ENCODE measurements at places on chromosomes 2 and 18.

- DNase-seq: no peak
Observed at GRCh38 chr18:33937270-33937816, 287.4 kb downstream of the NOL4 start.

DNA sequence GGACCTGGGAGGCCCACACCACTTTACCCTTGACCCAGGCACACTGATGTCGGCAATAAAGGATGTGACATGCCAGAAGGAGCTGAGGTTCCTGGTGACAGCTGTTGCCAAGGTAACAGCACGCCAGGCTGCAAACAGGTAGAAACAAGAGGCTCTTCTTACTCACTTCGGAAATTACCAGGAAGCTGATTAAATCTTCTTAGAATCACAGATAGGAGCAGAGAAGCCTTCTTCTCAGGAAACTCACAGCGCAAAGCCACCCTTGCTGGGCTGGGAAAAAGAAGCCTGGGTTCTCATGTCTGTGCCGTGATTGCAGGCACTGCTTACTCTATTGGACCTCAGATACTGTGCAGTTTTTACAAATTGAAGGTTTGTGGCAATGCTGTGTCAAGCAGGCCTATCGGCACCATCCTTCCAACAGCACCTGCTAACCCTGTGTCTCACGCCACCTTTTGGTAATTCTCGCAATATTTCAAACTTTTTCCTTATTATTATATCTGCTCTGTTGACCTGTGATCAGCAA, 61.0 kb upstream of the TAF1B start:
- no peak for DNase-seq

DNA sequence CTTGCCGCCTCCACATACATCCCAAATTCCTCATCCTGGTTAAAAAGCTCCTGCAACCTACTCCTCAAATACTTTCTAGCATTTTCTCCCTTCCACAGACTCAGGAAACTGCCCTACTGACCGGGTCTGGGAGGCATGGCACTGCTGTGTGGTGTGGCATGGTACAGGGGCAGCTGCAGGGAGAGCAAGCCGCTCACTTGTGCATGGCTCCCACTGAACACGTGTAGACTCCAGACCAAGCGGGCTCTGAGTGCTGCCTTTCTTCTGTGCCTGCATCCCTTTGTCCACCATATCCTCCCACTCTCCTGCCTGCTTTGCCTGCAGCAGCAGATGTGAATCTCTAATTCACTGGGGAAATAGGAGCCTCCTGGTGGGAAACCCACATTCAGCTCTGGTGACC, 72.2 kb downstream of the CCDC93 start:
- DNase-seq: no peak

GRCh38 chr2:191257934-191258333, 12.7 kb downstream of the MYO1B start:
- no peak for DNase-seq

DNA sequence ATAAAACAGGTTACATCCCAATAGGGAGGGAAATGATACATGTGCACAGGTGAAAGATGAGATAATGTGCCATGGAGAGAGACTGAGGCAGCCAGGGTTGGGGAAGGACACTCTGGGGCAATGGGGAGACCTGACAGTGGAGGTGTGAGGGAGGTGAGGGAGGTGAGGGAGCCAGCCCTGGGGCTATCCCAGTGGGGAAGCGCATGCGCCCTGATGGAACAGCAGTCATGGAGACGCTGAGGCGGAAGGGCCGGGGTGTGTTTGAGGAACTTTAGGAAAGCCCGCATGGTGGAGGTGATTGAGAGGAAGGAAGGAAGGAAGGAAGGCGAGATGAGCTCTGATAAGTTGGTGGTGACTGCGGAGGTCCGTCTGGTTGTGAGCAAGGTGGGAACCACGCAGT, 66.5 kb downstream of the CABLES1 start:
- DNase-seq: no peak

- DNase-seq: no peak
Observed at GRCh38 chr18:57640236-57640635, 18.6 kb upstream of the NARS1 start.
